ENCODE measurements at places on chromosomes 7 and 10.

GRCh38 chr10:71075759-71076472 is 136.5 kb upstream of the UNC5B start:
- no peak for DNase-seq

DNA sequence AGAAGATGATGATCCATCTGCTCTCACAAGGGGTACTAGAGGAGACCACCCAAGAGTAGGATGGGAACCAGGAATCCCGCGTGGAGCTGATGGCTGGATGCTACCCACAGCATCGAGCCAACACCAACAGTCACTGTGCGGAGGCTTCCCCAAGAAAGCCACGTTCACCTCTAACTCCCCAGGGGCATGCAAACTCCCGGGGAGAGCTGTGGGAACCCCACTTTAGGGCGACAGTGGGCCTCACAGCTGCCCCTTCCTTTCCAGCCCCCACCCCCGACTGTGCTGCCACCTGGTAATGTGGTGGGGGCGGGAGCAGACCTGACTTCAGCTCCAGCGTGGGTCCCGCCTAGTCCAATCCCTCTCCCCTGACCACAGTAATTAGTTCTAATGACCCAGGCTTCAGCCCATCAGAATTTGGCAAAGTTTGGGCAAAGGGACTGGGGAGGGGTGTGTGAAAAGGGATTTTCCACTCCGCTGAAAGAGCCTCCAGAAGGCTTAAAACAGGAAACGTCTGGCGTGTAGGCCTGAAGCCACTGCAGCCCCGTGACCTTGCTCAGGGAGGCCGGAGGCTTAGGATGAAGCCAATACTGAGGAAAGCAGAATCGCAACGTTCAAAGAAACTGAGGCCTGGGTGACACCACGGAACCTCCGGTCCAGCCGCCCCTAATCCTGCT is 20.3 kb downstream of the ASB13 start:
- DNase-seq: no peak

DNA sequence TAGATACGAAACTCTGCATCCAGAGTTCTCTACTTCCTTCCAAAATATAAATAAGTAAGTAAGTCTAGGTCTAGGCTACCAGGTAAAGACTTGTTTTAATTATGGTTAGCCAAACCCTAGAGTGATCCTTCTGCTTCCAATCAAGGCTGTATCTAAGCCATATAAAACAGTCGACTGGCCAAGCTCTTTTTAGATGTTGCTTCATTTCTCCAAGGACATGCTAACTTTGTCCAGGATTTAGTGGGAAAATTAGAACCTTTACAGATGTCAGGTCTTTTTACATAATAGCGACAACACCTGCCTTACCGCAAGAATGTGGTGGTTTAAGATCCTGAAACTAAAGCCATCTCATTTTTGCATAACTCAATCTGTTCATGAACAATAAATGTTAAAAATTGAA is 156.8 kb downstream of the NXPH1 start:
- no peak for DNase-seq

GRCh38 chr10:74025380-74025978 is 27.6 kb downstream of the VCL start:
- DNase-seq: no peak

DNA sequence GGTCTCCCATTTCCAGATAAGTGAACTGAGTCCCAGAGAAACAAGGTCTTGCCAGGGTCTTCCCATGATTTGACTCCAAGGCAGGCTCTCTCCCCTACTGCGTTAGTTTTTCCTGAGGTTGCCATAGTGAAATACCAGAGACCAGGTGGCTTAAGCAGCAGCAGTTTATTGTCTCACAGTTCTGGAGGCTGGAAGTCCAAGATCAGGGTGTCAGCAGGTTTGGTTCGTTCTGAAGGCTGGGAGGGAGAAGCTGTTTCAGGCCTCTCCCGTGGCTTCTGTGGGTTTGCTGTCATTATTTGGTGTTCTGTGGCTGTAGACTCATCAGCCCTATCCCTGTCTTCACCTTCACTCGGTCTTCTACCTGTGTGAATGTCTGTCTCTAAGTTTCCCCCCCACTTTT is 129.9 kb downstream of the GRK5 start:
- DNase-seq: no peak

DNA sequence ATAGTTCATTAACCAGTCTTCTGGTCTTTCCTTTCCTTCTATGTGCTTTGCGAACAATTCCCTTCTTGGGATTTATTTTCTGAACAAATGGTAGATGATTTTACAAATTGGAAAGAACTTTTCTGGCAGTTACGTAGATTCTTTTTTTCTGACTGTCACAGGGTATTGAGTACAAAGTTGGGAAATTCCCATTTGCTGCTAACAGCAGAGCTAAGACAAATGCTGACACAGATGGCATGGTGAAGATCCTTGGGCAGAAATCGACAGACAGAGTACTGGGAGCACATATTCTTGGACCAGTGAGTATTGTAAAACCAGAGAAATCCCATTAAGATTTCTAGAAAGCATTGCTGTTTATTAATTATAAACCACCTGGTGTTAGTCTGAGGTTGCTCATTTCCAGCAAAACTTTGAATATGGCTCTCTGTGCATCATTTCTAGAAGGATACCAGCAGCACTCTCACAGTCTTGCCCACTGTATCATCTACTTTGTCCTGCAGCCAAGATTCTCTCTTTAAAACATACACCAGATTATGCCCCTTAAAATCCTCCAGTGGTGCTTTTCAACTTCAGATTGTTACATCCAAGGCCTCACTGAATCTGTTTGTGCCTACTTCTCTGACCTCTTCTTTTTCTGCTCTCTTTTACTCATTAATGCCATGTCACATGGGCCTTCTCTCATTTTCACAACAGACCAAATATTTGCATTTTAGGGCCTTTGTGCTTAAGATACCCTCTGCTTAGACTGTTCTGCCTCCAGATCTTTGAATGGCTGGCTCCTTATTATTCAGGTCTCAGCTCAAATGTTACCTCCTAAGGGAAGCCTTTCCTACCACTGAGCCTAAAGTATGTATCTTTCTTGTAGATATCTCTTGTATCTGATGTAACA is 27.0 kb downstream of the DLD start:
- DNase-seq: no peak

GRCh38 chr7:2564970-2565540 is 6.3 kb downstream of the IQCE start:
- no peak for DNase-seq

- DNase-seq: no peak
Observed at GRCh38 chr10:45593938-45594275, 78.7 kb downstream of the ZFAND4 start.

DNA sequence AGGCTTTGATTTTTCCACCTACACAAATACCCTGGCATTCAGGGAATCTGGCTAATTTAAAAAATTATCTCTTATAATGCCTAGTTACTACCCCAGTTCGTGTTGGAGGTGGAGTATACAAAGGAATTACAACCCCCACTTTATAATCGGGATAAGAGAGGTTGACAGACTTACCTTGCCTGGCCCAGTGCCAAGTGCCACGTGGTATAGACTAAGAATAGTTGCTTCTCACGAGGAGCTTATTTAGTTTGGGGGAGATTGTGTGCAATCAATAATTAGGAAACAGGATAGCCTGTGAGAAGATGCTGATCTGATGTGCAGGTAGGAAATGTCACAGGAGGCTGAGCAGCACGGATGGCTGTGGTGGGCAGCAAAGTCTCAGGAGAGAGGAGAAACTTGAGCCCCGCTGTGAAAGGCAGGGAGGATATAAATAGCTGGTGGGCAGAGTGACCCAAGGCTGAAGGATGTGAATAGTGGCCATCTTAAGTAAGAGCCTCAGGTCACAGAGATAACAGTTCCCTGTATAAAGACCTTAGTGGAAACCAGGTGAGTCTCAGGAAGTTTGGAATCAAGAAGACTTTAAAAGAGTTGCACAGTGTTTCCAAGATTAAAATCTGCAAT is 11.3 kb upstream of the ATXN7L1 start:
- no peak for DNase-seq

- no peak for DNase-seq
Observed at GRCh38 chr7:78073609-78074382, 275.2 kb downstream of the PHTF2 start.

GRCh38 chr7:103912891-103913605 is 76.4 kb downstream of the RELN start:
- DNase-seq: no peak

DNA sequence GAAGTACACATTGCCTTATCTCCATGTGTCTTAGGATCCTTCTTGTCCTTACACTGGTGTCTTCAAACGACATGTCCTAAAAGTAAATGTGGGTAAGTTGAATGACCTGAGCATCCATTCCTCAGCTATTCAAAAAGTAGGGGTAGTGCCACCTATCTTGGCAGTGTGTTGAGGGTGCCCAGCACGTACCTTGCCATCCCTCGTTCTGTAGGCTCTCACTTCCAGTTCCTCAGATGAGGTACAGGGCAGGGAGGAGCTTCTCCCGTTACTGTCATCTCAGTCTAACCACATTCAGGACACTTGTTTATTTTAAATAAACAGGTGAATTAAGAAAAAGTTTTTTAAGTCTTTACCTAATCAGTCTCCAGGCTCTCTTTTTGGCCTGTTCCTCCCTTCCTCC is 13.0 kb downstream of the BUD23 start:
- no peak for DNase-seq

GRCh38 chr10:133113146-133113830 is 25.6 kb downstream of the ADGRA1 start:
- no peak for DNase-seq

DNA sequence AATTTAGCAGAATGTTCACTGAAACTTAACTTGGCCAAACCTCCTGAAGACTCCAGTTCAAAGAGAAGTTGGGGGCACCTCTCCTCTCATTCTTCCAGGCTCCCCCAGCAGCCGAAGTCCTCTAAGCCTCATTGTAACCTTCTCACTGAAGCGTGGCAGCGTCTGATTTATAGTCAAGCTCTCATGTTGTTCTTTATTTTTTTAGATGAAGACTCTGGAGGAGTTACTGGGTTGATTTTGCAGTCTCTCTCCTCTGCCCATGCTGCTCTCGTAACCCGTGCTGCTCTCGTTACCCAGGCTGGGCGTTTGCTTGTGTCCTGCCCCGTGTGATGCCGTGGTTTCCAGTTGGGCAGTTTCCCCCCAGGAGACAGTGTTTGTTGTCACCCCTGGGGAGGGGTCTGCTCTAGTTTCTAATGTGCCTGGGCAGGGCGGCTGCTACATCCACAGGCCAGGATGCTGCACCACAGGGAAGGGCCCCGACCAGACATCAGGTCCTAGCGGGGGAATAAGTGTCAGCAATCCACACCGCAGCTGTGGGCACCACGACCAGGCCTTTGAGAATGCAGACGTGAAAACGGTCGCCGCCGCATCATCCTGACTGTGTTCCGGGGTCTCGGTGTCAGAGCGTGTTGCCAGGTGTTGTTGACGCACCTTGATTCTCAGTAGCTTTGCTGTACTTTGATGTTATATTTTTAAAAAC is 65.2 kb downstream of the WDR37 start:
- no peak for DNase-seq

GRCh38 chr10:121926671-121927317 is 1.0 kb downstream of the ATE1 start:
- DNase-seq: peak; percentile 7

DNA sequence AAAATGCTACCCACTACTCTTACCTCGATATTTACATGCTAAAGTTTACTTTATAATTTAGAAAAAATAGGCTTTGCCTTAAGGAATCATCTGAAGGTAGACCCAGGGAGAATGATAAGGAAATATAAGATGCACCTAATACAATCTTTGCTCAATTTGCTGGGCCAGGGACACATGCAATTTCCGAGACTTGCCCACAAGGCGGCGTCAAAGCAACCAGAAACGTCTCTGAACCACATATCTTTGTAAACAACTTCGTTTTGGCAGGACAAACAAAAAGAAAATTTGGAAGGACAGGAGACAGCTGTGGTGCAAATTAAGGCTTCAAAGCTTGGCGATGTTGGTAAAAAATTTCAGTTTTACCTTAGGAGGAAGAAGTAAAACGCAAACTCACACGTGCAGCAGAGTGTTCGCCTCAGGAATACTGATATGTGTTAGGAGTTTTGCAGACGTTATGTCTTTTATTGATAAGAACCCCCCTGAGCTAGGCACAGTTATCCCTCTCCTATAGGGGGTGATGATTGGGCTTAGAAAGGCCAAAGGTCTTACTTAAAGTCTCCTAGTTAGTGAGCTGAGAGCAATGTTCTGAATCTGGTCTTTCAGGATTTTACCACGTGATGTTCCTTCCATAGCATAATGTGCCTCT is 134.3 kb downstream of the PRKCQ start:
- DNase-seq: peak; percentile 6

DNA sequence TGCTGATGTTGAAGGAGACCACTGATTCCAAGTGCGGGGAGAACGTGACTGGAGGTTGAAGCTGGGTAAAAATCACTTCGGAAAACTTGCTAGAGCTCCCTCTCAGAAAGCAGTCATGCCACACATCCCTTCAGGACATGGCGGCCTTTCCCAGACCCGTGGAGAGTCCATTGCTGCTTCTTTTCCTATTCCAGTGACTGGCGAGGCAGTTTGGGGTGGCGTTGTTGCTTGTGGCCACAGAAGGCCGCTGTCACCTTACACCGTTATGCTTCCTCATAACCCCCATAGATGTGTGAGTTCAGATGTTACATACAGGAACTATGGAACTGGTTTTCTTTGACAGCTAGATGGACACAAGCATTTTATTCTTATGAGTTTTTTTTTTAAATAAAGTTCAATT is 235.6 kb upstream of the POM121L12 start:
- no peak for DNase-seq

DNA sequence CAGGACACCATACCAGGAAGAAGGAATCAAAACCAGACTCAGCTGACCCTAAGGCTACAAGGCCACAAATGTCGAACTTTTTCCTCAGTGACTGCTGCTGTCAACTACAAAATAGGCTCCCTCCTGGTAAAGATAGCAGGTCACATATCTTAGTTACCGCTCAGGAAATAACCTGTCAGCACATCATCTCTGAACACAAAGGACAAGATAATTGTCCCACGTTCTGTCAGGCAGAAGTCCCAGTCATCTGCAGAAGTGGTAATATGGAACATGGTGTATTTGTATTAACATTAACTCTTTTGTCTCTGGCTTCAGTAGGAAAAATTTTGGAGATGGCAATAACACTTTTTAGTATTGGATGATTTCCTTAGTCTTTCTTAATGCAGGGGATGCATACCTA is 630.2 kb upstream of the LRRTM3 start:
- no peak for DNase-seq

- DNase-seq: no peak
Observed at GRCh38 chr10:71028066-71028465, 139.7 kb upstream of the PCBD1 start.

DNA sequence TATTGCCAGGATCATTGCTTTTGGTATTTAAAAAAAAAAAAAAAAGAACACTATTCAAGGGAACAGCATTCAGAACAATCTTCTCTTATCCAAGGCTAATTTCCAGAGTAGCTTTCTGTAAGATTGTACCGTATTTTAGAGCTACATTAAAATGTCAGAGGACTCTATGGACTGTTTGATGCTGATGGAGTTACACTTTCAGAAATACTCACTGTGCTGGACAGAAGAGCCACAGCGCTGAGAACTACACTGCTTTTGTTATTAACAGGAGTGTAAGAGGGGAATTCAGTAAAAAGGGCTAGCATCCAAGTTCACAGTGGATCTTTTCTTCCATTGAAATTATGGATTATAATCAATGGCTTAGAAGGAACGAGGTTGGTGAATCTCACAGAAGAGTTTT is 247.7 kb downstream of the AHR start:
- no peak for DNase-seq
